ENCODE measurements at places on chromosomes 4 and X.

DNA sequence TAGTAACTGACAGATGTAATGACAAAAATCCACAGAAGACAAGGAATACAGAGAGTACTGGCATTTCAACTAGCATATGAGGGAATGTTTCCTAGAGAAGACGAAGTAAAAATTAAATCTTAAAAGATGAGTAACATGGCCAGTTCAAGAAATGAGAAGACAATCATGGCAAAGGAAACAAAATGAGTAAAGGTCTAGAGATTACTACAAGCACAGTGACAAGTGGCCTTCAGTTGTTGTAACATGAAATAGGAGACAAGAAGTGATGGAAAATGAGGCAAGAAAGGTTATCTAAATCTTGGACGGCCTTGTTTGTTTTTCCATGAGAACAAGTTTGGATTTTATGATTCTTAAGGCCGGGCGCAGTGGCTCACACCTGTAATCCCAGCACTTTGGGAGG, 81.0 kb downstream of the PPA2 start:
- DNase-seq, result no peak

DNA sequence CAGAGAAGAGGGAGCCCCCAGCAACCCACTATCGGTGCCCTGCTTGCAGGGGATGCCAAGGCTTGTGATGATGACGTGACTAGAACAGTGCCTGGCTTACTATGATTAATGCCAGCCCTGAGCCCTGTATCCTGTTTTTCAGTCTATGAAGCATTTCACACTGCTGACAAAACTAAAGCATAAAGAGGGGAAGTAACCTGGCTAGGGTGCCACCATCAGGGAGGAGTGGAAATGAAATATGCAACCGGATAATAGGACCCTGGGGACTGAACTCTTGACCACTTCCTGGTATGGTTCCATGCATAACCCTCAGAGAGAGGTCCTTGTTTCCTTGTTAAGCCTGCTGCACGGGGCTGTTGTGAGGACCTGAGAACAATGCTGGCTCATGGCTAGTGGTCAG, 50.3 kb downstream of the MED28 start:
- DNase-seq, result no peak

- DNase-seq, result no peak
Observed at GRCh38 chrX:145563159-145563558, 254.5 kb upstream of the SLITRK2 start.

- no peak for DNase-seq
Observed at GRCh38 chrX:13076176-13076961, 31.9 kb upstream of the FAM9C start.

- DNase-seq, result no peak
Observed at GRCh38 chrX:133881007-133881406, 104.4 kb downstream of the GPC3 start.

DNA sequence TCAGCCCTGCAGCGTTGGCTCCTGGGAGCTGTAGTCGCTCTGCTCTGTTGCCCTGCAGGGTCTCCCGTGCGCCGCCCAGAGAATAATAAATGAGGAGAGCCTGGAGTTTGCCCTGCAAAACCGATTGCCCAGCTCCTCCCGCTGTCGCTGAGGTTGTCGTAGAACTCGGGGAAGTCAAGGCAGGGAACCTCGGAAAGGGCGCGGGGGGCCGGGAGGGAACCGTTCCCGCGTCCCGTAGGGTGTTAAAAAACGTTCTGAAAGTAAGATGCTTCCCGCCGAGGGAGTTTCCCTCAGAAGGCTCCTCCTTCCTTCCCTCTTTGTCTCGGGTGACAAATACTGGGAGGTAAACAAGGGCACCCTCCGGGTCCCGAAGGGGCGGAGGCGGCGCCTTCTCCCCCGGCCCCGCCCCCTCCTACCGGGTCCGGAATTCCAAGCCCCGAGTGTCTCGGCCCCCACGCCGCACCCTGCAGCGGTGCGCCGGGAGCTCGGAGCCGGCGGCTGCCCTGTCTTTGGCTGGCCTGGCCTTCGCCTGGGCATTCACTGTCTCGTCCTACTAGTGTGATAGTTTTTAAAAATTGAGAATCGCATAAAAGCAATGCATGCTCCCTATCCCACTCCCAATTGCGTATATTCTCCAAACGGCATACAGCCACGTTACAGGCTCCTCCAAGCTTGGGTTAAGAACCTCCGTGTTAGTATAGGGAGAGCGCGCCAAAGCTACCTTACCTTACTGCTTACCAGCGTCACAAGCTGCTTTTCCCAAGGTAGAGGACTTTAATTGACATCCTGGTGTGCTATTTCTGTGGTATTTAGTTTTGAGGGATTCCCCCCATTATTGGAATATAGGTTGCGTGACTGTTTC, 964 bp upstream of the HMGB2 start:
- DNase-seq, result peak; percentile 3

DNA sequence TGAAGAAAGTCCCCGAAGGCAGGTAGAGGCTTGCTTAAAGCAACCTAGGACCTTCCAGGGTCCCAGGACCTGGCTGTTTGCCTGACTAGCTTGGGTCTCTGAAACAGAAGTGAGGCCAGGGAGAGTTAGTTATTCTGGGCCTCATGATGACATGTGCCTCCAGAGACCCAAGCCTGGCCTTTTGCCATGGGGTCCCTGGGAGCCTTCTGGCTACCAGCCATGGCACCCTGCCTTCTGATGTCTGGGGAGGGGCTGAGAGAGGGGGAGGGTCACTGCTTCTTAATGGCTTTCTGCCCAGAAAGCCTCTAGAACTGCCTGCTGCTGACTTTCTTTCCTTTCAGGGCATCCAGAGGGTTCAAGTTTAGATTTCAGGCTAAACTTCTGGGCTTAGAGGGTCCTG, 1.0 kb upstream of the STARD8 start:
- no peak for DNase-seq

DNA sequence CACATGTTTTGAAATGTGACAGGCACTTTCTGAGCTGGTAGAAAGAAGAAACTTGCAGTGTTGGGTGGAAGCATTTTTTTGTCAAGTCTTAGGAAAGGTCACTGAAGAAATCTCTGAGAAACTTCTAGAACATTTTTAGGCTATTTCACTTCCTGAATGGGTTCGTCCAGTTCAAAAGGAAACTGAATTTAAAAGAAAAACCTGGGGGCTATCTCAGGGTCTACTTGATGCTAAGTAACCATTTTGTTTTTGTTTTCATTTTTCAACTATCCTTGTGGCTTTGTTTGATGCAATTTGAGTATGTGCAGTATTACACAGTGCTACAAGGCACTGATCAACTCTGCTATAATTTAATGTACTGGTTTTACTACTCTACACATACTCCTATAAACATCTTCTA, 34.0 kb upstream of the AMOT start:
- DNase-seq, result no peak

DNA sequence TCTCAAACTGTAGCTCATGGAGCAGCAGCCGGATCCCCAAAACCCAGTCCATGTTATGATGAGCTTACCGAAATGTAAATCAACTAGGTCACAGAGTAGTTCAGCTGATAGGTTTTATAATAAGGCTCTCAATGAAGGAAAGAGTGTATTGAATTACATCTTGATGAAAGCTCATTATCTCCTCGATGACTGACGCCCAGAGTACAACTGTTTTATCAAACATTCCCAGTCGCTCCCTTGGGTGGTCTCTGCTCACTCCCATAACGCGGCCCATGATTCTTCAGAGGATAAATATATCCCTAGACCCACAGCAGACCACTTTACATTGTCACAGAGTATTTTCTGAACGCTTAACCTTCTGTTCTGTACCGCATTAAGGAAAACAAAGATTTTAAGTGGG, 452.3 kb upstream of the GALNT7 start:
- DNase-seq, result no peak

- no peak for DNase-seq
Observed at GRCh38 chr4:83328521-83329187, 6.0 kb downstream of the HPSE start.

- DNase-seq, result no peak
Observed at GRCh38 chr4:81509822-81510221, 38.1 kb upstream of the RASGEF1B start.

- no peak for DNase-seq
Observed at GRCh38 chr4:52726826-52727580, 24.2 kb downstream of the ERVMER34-1 start.

DNA sequence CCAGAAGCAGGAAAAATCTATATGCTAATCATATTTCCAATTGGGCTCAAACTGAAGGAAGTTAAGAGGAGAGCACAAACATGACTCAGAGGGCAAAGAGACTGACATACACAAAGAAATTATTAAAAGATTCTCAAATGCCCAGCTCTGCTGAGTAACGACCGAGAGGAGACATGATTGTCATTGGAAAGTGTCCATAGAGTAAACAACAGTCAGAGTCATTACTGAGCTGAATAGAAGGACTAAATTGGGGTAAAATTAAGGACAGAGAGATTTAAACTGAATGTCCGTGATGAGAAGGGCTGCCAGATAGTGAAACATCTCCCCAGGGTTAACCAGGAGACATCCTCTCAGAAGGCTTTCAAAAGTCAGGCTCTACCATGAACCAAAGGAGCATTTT, 111.2 kb upstream of the GALNT7 start:
- DNase-seq, result no peak

DNA sequence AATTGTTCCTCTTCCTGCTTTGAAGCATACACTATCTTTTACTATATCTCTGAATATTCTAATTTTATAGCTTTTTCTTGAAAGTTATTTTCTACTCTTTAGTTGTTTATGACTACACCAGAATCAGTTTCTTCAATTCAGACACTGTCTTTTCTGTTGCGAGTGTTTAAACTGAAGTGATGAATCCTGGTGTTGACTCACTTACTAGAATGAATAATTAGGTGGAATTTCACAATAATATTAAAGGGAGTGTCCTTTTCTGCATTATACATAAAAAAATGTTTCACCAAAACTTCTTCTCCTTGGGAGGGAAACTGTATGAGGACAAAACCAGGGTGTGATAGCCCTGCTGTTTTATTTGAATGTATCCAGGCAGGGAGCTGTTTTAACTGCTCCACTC, 1383.1 kb downstream of the C4orf33 start:
- DNase-seq, result no peak

GRCh38 chr4:134426821-134427220, 225.2 kb upstream of the PABPC4L start:
- no peak for DNase-seq

GRCh38 chr4:54165438-54165837, 63.7 kb upstream of the PDGFRA start:
- no peak for DNase-seq

GRCh38 chr4:94540476-94540875, 88.7 kb downstream of the PDLIM5 start:
- DNase-seq, result no peak

GRCh38 chrX:46461660-46462191, 83.5 kb downstream of the ZNF674 start:
- DNase-seq, result no peak

- DNase-seq, result no peak
Observed at GRCh38 chr4:145044341-145044740, 53.7 kb downstream of the ANAPC10 start.

DNA sequence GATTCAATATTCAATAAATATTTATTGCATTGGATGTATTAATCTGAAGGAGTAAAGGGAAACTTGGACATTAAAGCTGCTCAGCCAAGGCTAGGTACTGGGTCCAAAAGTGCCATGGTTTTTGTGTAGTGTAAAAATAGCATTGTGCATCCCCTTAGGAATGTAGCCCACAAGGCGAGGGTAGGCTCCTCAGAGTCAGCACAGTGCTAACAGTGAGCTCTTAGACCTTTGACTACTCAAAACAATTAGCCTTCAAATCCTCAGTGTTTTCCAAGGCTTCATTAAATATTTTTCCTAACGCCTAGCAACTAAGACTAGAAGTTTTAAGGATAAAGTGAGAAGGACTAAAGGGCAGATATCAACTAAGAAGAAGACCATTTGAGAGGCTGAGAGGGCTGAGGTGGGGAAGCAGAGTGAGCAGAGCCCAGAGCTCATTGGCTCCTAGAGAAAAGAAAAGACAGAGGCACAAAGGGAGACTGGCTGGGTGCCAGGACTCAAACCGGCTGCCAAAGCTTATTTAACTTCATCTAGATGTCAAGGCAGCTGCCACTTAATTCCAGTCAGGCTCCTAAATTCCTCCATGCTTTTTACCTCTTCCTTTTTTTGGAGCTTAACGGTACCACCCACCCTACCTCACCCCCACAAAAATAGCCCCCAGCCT, 17.0 kb downstream of the PRKG2 start:
- no peak for DNase-seq

- no peak for DNase-seq
Observed at GRCh38 chr4:147312376-147313046, 168.4 kb upstream of the EDNRA start.

DNA sequence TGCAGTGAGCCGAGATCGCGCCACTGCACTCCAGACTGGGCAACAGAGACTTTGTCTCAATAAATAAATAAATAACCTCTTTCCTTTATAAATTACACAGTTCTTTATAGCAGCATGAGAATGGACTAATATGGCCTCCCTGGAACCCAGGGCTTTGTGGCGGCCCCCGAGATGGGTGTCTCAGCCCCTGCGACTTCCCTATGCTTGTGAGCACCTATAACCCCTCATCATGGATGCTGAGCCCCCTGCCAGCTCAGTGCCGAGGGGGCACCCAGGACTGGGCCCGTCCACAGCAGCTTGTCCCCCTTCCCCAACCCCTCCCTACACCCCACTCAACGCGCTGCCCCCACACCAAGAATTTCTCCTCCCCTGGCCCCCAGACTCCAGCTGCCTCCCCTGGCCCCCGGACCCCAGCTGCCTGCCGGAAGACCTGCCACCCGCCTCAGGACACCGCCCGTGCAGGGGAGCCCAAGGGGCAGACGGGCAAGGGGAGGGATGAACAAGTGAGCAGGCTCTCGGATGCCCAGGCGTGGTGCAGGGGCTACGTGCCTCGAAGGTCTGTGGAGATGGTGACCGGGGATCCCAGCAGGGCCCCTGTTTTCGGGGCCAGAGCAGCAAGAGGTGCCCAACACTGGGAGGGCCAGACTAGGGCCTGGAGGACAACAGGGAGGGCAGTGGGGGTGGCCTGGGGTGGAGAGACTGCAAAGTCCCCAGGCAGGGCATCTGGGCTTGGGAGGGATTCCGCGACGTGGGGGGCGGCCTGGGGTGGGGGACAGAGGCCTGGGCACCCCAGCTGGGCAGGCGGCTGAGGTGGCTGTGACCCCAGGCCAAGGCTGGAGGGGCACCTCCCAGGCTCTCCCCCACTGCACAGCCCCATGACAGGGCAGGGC, 74.0 kb downstream of the FAM53A start:
- DNase-seq, result no peak

DNA sequence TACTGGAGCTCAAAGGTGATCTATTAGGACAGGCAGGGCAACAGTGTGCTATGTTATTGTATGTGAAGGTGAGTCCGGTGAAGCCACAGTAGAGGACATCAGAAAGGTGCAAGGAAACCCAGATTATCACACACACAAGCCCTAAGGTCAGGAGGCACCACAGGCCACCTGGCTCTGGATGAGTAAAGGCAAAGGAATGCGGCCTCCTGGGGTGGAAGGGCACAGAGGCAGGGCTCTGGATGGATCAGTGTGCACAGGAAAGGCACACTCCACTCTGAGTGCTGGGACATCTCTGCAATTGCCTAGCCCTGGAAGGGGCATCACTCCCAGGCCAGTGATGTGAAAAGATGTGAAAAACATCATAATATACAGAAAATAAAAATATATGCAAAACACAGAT, 683.5 kb downstream of the TRIML1 start:
- DNase-seq, result no peak

DNA sequence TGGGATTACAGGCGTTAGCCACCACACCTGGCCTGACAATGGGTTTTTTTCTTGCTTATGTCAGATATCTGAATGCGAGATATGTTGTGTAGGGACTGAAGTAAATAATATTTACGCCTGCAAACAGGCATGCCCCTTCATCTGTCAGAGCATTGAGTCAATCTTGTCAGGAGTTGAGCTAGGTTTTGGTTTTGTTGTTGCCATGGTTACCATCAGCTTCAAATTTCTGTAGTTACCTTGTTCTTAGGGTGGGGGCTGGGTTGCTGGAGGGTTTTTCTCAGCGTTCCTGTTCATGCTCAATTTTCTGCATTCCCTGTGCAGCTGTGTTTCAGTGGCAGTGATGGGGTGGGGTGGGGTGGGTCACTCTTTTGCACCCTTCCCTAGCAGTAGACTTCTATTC, 14.5 kb downstream of the MRPL1 start:
- DNase-seq, result no peak

Measured in activated CD8-positive, alpha-beta memory T cell treated with anti-CD3 and anti-CD28 coated beads for 1 hour (primary cell).